Endodermal cell (in vitro differentiated cells): ENCODE measurements at places on chromosomes 11 and 22.
A peak's percentile ranks its signal among the peaks of the same experiment; 100 is the strongest.

GRCh38 chr11:94721565-94722292 is 46.4 kb upstream of the AMOTL1 start:
- DNase-seq, result peak; percentile 75

GRCh38 chr11:36743039-36743438 is 145.0 kb upstream of the RAG2 start:
- no peak for DNase-seq

DNA sequence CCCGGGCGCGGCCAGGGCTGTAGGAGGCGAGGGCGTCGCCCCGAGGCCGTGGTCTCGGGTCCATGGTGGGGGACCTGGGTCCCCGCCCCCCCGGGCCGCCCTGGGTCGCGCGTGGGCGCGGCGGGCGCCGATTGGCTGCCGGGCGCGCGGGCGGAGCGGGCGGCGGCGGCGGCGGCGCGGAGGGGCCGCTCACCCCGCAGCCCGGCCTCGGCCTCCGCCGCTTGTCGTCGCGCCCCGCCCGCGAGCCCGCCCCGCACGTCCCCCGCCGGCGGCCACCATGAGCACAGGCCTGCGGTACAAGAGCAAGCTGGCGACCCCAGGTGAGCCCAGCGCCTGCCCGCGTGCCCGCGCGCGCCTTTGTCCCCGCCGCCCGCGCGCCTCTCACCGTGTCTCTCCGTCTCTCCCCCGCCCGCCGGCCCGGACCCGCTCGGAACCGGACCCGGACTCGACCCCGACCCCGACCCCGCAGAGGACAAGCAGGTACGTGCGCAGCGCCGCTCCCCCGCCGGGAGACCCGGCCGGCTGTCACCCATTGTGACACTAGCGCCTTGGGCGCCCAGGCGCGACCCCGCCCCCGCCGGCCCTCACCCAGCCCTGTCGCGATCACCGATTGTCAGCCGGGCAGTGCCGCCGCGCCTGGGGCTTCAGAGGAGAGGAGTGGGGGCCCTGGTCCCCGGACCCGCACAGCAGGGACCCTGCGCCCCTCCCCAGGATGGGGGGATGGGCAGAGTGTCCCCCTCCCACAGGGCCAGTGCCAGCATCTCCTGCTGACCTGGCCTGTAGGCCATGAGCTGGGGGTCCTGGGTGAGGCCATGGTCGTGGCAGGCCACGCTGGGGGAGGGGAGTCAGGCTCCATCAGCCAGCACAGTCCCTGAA is at the start of gene SEPTIN5:
Gene SEPTIN5, plus strand, starts transcription at position 192 of the 876 bp plus-strand sequence. Its CDS starts 86 bp downstream, at position 278.
- no peak for DNase-seq

DNA sequence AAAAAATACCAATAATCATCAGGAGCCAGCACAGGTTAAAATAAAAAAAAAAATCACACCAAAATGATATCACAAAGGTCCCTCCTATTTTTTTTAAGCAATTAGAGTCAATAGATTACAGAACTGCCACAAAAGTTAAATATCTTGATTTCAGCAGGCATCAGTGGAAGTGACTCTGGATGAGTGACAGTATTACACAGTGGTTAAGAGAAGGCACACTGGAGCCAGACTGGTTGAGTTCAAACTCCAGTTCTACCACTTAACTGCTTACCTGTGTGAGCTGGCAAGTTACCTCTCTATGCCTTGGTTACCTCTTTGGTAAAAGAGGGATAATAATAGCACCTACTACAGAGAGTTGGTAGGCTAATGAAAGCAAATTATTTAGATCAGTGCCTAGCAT is 148.5 kb downstream of the ATG16L2 start:
- DNase-seq, result no peak

DNA sequence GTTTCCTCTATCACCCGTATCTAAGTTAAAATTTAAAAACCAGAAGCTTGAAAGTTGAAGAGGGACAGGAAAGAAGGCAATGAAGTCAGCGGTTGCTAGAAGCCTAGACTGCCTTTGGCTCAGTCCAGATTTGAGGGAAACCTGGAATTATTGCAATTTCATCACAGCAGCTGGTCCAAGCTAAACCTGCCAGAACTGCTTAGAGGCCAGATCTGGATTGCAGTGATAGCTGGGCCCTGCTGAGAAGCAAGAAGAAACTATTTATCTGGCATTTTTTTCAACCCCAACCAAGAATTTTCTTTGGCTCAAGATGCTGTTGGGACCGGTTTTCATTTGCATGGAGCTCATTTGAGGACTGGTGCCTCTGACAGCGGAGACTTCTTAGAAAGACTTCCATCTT is 121.5 kb upstream of the TEAD1 start:
- DNase-seq, result no peak

- no peak for DNase-seq
These were observed 8.4 kb upstream of the KCNQ1OT1 start for GRCh38 chr11:2708151-2708581.

DNA sequence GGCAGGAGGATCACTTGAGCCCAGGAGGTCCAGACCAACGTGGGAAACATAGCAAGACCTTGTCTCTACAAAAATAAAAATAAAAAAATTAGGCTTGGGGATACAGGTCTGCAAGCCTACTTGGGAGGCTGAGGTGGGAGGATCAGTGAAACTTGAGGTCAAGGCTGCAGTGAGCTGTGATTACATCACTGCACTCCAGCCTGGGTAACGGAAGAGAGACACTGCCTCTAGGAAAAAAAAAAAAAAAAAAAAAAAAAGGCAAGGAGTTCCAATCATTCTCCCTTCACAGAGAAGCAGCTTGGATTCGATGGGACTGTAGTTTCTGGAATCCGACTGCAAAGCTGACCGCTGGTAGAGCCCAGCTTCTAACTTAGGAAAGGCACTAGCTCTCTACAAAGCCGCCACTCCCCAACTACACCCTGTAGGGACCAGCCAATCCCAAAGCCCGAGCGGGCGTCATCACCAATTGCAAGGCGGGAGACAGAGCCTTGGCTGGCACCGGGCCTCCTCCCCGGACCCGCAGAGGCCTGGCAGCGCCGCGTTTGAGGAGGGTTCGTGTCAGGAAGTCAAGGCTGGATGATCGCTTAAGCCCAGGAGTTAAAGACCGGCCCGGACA is 716 bp upstream of the DDB2 start:
- peak; percentile 95 for DNase-seq

DNA sequence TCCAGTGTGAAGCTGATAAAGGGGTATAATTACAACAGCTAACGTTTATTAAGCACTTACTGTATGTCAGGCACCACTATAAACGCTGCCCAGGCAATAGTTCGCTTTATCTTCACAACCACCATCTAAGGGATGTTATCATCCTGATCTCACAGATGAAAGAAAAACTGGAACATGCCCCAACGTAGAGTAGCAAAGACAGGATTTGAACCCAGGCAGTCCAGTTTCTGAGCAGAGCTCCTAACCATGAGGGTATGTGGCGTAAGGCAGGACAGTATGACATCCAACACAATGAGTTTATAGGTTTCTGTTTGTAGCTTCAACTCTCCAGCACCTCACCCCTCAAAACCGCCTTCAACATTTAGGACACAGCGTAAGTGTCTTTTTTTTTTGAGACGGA is 59.5 kb downstream of the AHNAK start:
- DNase-seq, result no peak

GRCh38 chr11:2737866-2738265 is 38.1 kb upstream of the KCNQ1OT1 start:
- DNase-seq, result no peak

DNA sequence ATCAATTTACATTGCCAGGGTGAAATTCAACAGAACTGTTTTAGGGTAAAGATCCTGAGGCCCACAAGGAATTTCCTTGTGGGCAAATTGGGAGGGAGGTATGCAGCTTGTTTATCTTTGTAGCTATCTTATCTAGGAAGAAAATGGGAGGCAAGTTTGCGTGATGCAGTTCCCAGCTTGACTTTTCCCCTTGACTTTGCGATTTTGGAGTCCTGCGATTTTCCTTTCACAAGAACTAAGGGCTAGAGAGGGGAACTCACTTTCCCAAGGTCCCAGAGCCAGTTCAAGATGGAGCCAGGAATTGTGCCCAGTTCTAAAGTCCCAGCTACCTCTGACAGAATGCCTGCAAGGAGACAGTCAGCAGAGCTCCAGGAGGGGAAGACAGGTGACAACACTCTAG is 30.7 kb downstream of the RIBC2 start:
- DNase-seq, result peak; percentile 59

DNA sequence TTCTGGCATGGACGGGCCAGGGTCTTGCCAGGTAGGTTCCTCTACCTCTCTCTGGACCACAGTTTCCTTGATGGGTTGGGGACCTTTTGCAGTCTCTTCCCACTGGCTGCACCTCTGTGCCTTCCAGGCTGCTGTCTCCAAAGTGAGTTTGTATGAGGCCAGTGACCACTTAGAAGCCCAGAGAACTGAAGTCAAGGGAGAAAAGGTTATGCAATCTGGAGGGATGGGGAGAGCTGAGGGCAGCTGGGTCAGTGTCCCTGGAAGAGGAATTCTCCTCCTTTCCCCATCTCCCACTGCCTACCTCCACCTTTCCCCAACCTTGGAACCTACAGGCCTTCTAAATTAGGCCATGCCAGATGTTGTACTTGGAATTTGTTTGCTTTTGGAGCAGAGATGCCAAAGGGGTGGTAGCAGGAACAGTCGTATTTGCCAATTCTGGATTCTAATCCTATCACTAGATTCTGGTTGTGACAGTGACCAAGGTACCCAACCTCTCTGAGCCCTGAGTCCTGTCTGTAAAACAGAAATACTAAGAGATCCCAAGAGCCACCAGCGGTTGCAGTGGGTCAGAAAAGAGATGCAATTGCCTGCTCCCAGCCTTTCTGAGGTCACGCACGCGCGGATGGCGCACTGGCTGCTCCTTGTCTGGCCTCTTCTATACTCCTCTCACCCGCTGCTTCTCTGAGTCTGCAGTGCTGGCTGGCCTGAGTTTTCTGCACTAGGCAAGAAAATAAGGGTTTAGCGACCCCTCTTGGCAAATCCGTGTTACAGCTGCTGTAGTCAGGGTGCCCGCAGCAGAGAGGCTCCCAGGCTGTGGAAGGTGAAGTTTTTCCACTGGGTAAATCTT is 10.7 kb upstream of the ACCSL start:
- peak; percentile 94 for DNase-seq

DNA sequence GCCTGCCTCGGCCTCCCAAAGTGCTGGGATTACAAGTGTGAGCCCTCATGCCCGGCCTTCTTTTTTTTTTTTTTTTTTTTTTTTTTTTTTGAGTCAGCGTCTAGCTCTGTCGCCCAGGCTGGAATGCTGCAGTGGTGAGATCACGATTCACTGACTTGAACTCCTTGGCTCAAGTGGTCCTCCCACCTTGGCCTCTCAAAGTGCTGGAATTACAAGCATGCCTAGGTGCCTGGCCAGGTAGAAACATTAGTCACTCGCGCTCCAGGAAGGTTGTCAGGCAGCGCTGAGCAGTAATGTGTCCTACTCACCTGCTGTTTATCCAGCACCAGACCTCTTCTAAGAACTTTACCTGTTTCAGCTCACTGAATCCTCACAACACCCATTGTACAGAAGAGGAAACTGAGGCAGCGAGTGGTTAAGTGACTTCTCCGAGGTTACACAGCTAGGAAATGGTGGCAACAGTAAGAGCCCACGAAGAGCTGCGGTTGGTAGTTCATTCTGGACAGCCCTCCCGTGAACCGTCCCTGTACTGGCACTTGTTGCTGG is 496 bp upstream of the CST6 start:
- peak; percentile 88 for DNase-seq

- no peak for DNase-seq
These were observed 54.0 kb downstream of the MIAT start for GRCh38 chr22:26711205-26711963.

GRCh38 chr11:105696000-105696399 is 86.1 kb downstream of the GRIA4 start:
- no peak for DNase-seq

- DNase-seq, result no peak
These were observed 132.1 kb upstream of the DDI1 start for GRCh38 chr11:103904324-103904667.

DNA sequence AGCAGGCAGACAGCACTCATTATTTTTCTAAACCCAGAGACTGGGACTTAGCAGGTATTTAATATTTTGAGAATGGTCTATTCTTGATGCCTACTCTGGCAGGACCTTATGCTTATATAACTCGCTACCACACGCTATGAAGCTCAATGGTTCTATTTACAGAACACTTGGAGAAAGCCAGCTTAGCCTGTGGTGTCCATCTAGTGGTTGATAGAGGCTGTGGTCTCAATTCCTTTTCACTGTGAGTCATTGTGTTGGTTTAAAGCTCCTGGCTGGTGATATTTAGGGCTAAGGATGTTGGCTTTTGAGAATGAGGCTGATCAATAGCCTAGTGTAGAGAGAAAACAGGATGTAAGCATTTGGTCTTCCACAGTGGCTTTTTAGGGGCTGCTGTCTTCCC is 206.4 kb downstream of the DBX1 start:
- DNase-seq, result peak; percentile 71

- DNase-seq, result no peak
These were observed 36.4 kb downstream of the PITPNB start for GRCh38 chr22:27882507-27883290.

GRCh38 chr22:37167981-37168647 is 18.4 kb upstream of the IL2RB start:
- DNase-seq, result peak; percentile 30

DNA sequence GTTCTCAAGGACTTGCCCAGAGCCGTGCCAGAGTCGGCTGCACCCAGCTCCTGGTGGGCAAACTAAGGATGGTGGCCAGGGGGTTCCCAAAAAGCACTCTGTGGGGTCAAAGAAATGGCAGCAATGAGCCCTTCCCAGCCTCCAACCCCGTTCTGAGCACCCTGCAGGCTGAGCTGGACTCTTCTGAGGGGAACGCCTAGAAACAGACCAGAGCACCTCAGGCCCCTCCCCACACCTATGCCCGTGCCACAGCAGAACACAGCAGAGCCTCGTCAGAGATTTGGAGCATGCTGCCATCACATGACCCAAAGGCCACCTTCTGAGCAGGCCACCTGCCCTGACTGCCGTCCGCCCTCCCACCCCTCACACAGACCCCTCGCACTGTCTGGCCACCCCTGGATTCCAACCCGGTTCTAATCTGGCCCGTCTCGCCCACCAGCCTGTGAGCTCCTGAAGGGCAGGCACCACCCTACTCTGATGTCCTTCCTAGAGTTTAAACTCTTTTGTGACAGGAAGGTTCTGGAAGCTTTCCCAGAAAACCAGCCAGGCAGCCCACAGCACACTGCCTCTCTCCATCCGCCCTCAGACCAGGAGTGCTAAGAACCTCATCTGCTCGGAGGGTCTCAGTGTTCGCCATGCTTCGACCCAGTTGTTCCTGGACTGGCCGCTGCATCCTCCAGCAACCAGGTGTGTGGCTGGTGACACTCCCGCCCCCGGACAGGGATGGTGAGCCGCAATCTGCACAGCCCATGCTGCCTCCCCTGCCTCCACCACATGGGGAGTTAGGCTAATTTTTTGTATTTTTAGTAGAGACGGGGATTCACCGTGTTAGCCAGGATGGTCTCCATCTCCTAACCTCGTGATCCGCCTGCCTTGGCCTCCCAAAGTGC is 97.6 kb downstream of the CELSR1 start:
- no peak for DNase-seq
